Activated T-cell treated with anti-CD3 and anti-CD28 coated beads, Interleukin-2, amount 50 U/mL, for 1 hour (primary cell): ENCODE measurements at places on chromosomes 12 and 14.

DNA sequence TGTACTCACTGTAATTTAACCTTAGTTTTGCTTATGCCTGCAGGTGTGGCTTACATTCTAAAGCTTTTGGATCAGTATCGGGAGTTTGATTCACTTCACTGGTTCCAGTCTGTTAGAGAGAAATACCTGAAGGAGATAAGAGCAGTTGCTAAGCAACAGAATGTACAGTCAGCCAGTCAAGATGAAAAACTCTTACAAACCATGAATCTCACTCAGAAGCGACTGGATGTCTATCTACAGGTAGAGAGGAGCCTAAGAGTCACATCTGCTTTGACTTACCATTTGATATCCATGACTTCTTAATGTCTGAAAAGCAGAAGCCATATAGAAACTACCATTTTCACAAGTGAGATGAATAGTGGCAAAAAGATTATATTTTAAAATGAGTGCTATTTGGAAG lies 56.5 kb downstream of the WASHC4 start:
- no peak for DNase-seq

DNA sequence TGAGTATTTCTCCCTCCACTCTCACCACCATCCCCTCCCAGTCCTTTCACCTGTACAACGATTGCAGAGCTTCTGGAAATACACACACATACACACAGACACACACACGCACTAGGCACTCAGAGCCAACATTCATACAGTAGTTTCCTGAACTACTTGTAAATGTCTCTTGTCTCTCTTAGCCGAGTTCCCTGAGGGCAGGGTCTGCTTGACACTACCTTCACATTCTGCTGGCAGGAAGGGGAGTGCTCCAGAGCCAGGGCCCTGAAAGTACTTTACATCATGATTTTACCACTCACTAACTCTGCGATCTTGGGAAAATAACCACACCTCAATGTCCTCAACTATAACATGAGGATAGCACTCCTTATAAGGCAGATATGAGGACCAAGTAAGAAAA lies 82.7 kb downstream of the GAS2L3 start:
- no peak for DNase-seq

DNA sequence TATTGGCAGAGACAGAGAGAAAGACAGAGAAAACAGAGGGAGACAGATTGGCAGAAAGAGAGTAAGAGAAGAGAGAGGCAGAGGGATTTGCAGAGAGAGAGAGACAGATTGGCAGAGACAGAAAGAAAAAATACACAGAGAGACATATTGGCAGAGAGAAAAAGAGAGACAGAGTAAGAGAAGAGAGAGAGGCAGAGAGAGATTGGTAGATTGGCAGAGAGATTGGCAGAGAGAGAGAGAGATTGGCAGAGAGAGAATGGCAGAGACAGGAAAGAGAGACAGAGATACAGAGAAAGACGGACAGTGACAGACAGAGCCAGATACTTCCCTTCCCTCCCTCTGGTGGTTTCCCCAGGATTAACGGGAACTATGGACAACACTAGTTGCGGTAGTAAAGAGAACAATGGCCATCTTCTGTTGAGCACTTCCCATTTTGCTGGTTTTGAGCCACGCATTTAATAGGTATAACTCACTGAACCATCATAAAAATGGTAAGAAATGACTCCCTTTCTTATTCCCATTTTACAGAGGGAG lies 2.6 kb upstream of the NOS1 start:
- no peak for DNase-seq

DNA sequence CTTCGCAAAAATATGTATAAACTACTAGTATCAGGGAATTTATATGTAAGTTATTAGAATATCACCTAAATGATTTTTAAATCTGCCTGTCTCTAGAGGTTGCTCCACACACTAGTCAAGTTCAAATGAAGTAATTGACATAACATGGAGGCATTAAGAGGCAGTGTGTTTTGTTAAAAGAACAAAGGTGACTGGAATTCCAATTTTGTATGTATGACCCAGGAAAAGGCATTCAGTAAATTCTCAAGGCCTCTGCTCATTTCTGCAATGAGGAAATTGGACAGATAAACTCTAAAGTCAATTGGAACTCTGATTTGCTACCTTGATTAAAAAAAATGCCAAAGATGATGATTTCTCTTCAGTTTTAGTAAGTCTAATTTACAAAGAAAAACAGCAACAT lies 117.1 kb downstream of the NAV3 start:
- no peak for DNase-seq

GRCh38 chr14:71348394-71348793 lies 441.1 kb downstream of the PCNX1 start:
- DNase-seq: no peak

GRCh38 chr12:47811581-47812484 lies 7.9 kb downstream of the HDAC7 start:
- no peak for DNase-seq

- no peak for DNase-seq
Observed at GRCh38 chr12:5861416-5861815, 83.6 kb downstream of the ANO2 start.

GRCh38 chr12:122533856-122534255 lies 6.8 kb downstream of the KNTC1 start:
- DNase-seq: no peak

DNA sequence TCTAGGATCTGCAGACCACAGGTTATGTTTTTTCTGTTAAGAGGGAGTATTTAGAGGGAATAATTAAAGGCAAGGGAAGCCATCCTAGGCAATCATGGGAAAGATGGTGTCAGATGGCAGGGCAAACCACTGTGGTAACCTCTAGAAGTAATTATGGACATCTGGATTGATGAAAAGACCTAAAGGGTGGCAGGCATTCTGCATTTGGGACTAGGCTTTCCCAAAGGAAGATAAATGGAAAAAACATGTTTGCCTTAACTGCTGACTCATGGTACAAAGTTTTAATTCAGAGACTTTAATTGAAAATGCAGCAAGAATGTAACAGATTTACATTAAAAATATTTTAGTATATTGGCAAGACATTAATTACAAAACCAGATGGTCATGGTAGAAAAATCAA lies 88.1 kb downstream of the TMEM30B start:
- DNase-seq: no peak

DNA sequence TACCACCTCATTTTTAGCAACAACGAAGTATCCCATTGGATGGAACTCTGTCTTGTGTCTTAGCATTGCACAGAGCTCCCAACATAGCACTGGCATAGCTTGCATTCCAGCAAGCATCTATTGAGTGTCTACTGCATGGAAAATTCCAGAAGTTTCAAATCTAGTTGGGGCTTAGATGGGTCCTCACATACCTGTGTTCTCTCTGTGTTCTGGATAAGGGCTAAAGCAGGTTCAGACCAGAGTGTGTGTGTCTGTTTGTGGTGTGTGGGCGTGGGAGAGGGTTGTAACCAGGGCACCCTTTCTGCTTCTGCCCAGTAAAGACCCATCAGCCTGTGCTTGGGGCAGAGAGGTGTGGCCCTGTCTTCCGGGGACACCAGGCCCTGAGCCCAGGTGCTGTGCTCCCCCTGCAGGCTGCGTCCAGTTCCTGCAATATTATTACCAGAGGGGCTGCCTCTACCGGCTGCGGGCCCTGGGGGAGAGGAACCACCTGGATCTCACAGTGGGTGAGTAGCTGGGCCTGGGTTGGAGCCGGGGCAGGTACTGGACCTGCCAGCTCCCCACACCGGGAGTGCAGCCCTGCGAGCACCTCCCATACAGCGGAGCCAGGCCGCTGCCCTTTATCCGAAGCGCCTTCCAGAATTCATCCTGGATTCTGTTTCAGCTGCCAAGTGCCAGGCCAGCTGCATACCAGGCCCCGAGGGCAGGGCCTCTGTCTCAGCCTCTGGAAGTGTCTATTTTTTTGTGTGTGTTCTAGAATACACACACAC lies 20.3 kb downstream of the RHOF start:
- peak; percentile 79 for DNase-seq

DNA sequence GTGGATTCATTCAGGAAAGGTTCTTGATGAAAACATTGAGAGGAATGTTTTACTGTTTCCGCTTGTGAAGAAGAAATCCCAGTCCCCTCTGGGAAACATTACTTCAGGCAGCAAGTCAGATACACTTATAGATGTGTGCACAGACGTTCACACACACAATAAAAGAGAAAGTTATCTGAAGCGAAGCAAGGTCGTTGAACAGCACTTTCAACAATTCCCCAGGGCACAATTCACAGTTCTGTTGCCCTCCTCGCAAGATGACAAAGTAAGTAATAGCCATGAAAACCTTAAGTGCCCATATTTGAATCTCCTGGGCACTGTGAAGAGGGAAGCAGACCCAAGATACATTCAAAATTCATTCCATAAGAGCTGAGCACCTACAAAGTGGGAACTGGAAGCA lies 156.6 kb upstream of the CAND1 start:
- no peak for DNase-seq

DNA sequence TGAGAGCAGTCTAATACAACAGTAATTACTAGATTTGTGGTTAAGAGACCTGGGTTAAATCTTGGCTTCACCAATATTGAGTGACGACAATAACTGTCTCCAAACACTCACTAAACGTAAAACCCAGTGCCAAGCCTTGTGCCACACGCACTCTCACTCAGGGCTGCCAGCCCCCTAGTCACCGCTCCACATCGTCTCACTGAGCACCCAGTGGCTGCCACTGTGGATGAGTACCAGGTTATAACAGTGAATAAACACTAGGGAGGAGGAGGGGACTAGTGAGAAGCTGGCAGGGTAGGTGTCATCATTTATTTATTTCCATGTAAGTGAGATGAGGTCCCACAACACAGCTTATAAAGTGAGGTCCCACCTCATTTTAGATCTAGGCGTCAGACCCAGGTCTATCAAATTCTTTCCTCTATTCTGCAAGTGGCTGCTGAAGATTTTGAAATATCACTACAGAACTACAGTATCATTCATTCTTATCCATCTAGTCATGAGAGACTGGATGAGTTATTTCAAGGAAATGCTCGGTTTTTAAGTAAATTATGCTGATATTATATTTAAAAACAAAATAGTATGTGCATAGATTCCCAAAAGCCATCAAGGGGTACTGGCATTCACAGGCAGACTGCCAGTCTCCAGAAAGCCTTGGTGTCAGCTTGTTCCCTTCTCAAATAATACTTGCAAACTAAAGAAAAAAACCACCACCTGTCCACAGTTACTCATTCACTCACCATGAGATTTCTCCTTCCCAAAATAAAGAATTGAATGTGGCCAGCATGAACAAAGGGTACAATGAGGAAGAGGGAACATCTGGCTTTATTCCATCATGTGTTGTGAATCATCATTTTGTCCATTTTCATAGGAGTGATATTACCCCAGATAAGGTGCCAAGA lies 84.0 kb downstream of the PTPN21 start:
- DNase-seq: no peak

- DNase-seq: no peak
Observed at GRCh38 chr12:116719731-116720528, 17.9 kb downstream of the SPRING1 start.

- no peak for DNase-seq
Observed at GRCh38 chr12:6420364-6420763, 24.4 kb upstream of the CD27 start.

GRCh38 chr12:124837958-124838803 lies 25.5 kb downstream of the SCARB1 start:
- no peak for DNase-seq

DNA sequence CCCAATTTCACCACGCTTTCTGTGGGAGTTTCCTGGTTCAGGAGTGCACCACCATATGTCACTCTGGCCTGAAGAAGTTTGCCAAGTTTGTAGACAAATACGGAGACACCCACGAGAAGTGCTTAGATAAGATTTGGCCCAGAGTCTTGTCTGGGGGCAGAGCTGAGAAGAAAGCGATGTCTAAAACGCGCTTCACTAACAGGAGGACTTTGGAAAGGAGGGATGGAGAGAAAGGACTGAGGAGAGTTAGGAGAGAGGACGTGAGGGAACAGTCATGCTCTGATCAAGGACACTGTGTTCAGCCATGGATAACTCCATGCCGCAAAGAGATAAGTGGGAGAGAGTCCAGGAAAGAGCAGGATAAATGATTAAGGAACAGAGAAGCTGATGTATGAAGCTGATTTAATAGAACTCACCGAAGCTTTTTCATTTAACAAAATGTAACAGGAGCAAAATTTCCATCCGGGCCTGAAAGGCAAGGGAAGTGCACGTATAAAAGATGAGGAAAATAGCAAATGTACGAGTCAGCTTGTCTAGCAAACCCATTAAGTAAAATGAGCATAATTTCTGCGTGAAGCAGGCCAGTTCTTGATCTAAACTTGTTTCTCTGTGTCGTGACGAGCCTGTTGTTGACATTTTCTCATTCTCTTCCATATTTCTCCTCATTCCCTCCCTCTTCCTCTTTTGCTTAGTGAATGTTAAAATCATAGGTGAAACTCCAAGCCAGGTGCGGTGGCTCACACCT lies 23.4 kb upstream of the MAP3K9 start:
- DNase-seq: no peak

DNA sequence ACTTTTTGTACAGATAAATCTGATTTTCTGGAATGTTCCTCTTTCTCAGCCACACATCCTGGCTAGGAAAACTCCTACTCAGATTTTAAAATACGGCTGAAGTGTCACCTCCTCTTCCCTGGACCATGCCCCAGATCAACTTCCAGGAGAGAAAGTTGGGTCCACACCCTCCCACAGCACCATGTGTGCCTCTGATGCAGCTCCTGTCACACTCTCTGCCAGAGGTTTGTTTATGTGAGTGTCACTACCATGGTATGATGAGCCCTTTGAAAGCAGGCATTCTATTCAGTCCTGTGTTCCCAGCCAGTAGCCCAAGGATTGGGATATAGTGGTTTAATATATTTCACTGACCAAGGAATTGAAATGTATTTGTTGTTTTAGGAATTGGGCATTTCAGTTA lies 287.2 kb upstream of the ATP2B1 start:
- DNase-seq: no peak

- DNase-seq: no peak
Observed at GRCh38 chr14:74915426-74915825, 7.6 kb downstream of the RPS6KL1 start.
